ENCODE measurements at places on chromosomes 7 and 10. TPM values are rescaled to one million over a fixed set of nuclear protein-coding genes. Genes with fewer than 3 reads are reported as not detected.

DNA sequence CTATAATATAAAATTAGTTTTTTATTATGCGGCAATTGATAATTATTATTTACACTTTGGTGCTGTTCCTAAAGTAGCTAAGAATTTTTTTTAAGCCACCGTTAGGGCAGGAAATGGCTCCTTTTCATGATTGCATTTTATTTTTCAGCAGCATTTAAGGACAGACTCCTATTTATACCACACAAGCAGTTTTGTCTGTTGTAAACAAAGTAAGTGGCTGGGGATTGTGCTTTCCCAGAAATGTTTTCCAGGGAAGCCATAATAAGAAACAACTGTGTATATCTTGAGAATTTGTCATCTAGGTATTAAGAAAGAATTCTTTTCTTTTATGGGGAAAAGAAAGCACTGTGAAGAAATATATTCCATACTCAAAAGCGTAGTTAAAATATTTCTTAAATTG is 232.0 kb downstream of the VTI1A start:
- DNase-seq, result no peak
- H3K4me3 ChIP-seq, result no peak overlapping the region
- H3K36me3 ChIP-seq, result peaks cover 3% of the 10 kb centered on the region

DNA sequence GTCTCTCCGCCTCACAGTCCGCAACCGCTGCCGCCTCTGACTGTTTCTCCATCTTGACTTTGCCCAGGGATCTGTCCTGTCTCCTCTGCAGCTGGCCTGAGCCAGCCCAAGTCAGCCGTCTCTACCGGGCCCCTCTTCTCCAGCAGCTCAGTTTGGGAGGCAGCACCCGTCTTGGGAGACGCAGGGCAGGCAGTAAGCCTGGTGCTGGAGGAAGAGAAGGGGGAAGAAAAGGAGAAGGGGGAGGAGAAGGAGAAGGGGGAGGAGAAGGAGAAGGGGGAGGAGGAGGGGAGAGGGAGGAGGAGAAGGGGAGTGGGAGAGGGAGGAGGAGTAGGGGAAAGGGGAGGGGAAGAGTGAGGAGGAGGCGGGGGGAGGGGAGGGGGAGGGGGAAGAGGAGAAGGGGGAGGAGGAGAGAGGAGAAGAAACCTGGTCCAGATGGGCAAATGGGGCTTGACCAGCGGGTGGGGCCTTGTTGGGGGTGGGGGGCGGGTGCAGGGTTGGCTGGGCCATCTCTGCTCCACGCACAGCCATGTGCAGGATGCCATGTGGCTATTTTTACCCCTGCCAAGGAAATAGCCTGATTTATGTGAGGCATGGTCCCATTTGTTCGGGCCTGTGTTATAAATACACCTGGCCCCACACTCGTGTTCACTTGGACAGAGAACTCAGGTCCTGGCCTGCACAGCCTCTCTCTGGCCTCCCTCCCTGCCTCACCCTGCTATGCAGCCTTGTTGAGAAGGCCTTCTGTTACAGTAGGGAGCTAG is 35.9 kb upstream of the FZD9 start:
- H3K27ac ChIP-seq, result no peak overlapping the region
- no peak overlapping the region for H3K4me3 ChIP-seq
- DNase-seq, result no peak
- peaks cover 2% of the 10 kb centered on the region for H3K4me1 ChIP-seq
- no peaks in the 10 kb centered on the region for H3K36me3 ChIP-seq

DNA sequence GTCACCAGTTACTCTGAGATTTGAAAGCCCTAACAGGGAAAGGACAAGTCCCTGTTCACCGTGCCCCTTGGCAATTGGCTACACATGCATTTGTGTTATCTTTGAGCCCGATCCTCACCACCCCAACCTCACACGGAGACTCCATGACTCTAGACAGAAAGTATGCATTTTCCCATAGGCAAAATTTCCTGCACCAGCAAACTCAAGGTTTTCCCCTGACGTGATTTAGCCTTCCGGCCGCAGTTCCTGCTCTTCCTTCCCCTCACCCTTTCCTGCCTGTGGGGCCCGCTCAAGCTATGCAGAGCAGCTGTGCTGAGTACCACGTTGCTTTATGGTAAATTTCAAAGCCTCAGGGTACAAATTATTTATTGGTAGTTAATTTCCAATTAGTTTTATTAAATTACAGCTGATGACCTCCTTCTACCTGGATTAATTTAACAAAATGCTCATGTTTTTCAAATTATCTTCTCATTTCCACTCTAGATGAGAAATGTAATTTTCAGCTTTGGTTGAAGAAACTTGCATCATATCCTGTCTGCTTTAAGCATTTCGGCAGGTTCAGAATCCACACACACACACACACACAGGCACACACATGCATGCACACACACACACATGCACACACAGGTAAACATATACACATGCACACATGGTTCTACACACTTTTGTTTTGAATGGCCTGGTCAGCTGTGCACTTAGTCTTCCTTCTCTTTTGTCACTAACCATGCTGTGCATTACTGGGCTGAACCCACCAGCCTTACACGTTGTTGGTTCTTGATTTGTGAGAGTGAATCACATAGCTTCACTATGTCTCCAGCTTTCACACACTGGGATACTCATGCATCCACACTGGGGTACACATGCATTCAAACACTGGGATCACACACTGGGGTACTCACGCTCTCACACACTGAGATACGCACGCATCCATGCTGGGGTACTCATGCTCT is 283.1 kb upstream of the PITRM1 start:
- H3K27ac ChIP-seq, result peak overlapping the region; percentile 40
- H3K4me1 ChIP-seq, result peaks cover 34% of the 10 kb centered on the region
- H3K36me3 ChIP-seq, result no peaks in the 10 kb centered on the region
- peaks cover 3% of the 10 kb centered on the region for H3K27me3 ChIP-seq
- H3K4me3 ChIP-seq, result no peak overlapping the region
- DNase-seq, result peak; percentile 34

GRCh38 chr7:101558742-101559325 is 70.3 kb downstream of the MYL10 start:
- H3K27ac ChIP-seq, result no peak overlapping the region
- H3K4me1 ChIP-seq, result no peaks in the 10 kb centered on the region
- DNase-seq, result no peak

GRCh38 chr10:114933588-114933987 is 4.4 kb upstream of the TRUB1 start:
- no peak overlapping the region for H3K4me3 ChIP-seq
- no peak for DNase-seq
- H3K36me3 ChIP-seq, result peaks cover 2% of the 10 kb centered on the region
- H3K4me1 ChIP-seq, result peaks cover 8% of the 10 kb centered on the region
- no peak overlapping the region for H3K27ac ChIP-seq
- H3K27me3 ChIP-seq, result peaks cover 2% of the 10 kb centered on the region

DNA sequence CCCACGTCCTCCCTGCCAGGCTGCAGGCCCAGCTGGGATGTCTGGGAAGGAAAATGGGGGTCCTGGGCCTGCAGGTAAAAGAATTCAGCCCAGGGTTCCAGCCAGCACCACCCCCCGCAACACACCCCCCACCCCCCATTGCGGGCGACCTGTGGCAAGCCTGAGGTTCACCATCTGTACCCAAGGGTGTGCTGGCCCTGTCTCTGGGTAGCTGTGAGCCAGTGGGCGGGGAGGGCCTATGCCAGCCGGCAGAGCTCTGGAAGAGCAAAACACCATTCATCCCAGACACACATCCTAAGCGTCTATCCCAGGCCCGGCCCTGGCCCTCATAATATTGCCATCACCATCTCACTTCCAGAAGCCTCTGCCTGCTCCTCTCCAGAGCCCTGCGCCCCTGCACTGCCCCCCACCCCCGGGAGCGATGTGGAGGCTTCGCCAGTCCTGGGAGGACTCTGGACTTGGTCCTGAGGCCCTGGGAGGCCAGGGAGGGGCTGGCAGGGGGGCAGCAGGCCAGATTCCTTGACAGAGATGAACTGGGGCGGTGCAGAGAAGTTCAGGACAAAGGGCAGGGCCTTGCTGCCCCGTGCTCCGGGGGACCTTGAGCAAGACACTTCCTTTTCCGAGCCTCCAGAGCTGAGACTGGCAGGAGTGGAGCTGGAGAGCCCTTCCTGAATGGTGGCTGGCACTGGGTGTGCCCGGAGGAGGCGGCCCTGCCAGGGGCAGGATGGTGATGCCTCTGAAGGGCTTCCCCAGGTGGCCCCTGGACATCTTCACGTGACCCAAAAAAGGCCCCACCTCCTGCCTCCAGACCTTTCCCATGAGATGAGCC is 8.7 kb upstream of the TTYH3 start:
- no peaks in the 10 kb centered on the region for H3K36me3 ChIP-seq
- peaks cover 4% of the 10 kb centered on the region for H3K27me3 ChIP-seq
- no peak for DNase-seq
- H3K4me1 ChIP-seq, result no peaks in the 10 kb centered on the region

GRCh38 chr7:20650782-20651181 is 35.3 kb downstream of the ABCB5 start:
- no peaks in the 10 kb centered on the region for H3K36me3 ChIP-seq
- H3K4me3 ChIP-seq, result no peak overlapping the region
- no peak overlapping the region for H3K27ac ChIP-seq
- H3K4me1 ChIP-seq, result no peaks in the 10 kb centered on the region
- H3K27me3 ChIP-seq, result peaks cover 2% of the 10 kb centered on the region

DNA sequence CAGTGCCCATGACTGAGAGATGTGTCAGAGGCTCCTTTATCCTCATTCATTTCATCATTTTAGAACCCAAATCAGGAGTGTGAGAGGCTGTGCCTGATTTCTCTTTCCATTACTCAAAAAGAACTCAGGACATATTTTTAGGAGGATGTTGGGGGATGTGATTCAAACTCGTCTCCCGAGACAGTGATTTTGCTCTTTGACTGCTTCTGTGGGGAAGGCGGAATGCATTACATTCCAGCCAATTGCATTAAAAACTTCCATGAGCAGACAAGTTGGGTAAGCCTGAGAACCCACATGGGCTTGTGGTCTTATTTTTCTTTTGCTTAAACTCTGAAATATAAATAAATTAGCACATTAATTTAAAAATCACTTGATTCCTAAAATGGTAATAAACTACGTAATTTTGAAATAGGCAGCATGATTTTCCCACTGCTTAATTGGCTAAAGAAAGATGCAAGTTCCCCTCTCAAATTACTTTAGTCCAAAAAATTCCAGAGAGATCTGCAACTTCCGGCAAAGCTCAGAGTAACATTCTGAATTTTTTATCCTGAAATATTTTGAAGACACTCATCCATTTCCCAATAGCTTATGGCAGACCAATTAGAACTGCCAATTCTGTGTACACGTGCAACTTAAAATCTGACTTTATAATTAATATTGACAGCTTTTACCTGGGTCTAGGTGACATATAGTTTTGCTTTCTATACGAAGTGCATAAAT is 185.6 kb downstream of the C7orf25 start:
- peaks cover 1% of the 10 kb centered on the region for H3K27me3 ChIP-seq
- H3K27ac ChIP-seq, result no peak overlapping the region
- H3K4me1 ChIP-seq, result no peaks in the 10 kb centered on the region
- no peak overlapping the region for H3K4me3 ChIP-seq
- H3K36me3 ChIP-seq, result no peaks in the 10 kb centered on the region

- no peak for DNase-seq
- H3K4me3 ChIP-seq, result no peak overlapping the region
- peaks cover 12% of the 10 kb centered on the region for H3K4me1 ChIP-seq
- no peaks in the 10 kb centered on the region for H3K36me3 ChIP-seq
Observed at GRCh38 chr7:130240240-130240639, 26.4 kb upstream of the CPA2 start.

Gene AGAP3
- total RNA-seq, result 36.5 TPM

Gene SH2B2
- 4.7 TPM for total RNA-seq

Gene FEZF1
- total RNA-seq, result not detected

Gene RPA3
- total RNA-seq, result 214 TPM
